ENCODE measurements at places on chromosomes 7 and 10.

DNA sequence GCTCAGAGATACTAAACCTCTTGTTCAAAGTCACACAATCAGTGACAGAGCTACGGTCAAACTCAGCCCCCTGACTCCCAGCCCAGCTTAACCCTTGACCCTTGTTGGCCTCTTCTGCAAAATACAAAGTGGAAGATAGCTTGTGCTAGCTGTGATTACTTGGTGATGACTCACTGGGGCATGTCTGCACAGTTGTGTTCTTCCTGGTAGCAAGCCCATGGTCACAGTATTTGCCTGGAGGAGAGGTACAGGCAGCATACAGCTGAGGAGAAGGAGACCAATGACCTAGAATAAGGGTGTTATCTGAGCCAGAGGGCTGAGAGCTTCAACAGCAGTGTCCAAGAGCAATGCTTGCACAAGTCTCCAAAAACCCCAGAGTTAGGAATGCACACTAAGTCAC, 5.7 kb upstream of the HSPA12A start:
- no peak for DNase-seq

DNA sequence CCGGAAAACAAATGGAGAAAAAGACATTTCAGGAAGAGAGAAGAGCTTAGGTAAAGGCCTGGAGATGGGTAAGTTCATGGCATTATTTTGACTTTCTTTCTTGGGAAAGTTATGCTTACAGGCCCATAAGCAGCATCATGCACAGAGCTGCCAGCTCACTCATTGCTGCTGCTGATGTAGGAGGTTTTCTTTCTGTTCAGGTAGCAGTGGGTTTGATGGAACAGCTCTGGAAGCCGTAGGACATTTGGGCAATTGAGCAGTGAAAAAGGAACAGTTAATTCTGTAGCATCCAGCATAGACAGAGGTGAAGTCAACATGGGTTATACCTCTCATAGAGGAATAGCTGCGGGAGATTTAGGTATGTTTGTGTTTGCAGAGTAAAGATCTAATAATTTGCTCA, 3.3 kb downstream of the CHN2 start:
- no peak for DNase-seq

DNA sequence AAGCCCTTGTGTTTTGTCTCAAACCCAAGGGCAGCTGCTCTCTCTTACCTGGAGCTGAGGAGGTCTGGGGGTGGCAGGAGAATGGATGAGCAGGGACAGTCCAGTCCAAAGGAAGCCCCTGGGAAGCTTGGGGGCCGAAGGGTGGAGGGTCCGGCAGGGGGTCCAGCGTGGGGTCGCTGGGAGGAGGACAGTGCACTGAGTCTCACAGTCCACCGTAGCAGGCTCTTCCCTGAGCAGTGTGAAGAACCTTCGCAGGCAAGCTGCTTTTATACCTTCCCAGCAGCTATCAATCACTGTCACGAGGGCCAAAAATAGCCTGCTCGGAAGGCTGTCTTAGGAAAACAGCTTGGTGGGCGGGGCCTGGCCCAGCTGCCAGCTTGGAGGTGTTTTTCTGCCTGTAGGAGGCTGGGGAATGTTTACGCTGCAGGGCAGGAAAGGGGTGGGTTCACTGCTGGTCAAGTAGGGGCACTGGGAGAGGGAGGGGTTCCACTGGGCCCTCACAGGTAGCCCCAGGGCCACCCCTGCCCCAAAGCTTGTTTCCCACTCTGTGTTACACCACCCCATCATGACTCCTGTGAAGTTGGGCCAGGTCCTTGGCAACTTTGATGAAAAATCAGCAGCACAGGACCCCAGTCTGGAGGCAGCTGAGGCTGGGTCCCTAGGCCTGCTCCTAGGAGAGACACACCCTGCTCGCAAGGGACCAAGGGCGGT, at the start of gene DEPP1:
Gene DEPP1 (minus strand): TSS at position 240 of the 711 bp plus-strand sequence. CDS start 779 bp downstream, outside the sequence.
- DNase-seq = peak; percentile 95

GRCh38 chr7:103129702-103130549, 19.0 kb downstream of the NAPEPLD start:
- no peak for DNase-seq

GRCh38 chr10:6269953-6270867, 67.5 kb downstream of the PFKFB3 start:
- DNase-seq = no peak

- DNase-seq = no peak
These were observed 174.7 kb upstream of the TNRC18 start for GRCh38 chr7:5598261-5598761.

GRCh38 chr10:7192831-7193361, 217.9 kb downstream of the SFMBT2 start:
- no peak for DNase-seq

GRCh38 chr7:103988468-103989199, 824 bp downstream of the RELN start:
- peak; percentile 42 for DNase-seq

DNA sequence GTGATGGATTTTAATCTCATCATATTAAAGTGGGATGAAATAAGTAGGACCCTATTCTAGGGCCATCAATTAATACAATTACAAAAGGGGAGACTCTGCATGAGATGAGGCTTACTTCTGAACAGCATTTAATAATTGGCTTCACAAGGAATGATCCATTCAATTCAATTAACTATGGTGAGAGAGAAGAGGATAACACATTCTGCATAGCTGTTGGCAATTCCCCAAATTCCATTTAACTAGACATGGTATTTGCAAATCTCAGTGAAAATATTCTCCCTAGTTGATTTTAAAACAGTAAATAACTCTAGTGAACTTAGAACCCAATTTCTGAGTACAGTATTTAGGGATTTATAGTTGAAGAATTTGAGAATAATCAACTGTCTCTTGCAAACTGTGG, 145.3 kb downstream of the NOC3L start:
- no peak for DNase-seq

GRCh38 chr7:45035893-45036292, 35.9 kb downstream of the CCM2 start:
- DNase-seq = no peak

DNA sequence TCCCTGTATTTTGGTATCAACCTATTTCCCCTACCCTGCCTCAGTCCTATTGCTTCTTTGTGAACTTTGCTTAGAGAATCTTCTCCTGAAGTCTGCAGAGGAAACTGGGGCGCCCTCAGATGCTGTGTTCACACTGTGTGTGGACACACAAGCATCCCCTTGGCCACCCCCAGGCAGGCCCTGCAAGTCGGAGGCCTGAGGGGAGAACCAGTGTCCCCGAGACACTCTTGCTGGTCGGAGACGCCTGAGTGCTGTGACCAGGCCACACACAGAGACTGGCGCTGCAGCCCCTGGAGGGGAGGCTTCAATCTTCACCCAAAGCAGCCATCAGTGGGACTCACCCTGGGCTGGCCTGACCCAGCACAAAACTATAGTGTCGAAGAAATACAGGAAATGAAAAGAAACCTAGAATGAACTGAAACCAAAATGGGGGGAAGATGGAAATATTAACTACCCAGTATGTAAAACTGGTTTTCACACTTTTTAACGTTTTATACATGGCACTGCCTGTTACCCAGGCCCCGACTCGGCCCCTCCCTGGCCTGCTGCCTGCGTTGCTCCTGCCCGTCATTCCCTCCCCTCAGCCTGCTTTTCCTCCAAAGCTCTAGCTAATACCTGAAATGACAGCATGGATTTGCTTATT, 48.4 kb upstream of the FAM20C start:
- no peak for DNase-seq

DNA sequence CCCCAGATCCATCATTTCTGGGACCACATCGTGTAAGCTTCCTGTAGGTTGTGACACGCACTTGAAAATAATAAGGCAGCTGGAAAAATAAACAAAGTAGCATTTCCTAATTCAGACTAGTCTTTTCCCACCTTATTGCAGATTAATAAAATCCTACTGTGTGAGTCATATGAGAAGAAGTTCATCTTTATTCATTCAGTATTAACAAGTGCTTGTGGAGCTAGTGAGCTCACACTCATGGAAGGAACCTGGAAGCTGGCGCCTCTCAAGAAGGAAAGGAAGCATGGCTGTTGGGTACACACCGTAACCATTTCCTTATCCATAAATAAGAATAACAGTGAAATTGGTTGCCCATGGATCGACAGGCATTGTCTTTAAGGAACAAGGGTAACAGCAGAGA, 152.6 kb upstream of the PFKP start:
- DNase-seq = no peak

DNA sequence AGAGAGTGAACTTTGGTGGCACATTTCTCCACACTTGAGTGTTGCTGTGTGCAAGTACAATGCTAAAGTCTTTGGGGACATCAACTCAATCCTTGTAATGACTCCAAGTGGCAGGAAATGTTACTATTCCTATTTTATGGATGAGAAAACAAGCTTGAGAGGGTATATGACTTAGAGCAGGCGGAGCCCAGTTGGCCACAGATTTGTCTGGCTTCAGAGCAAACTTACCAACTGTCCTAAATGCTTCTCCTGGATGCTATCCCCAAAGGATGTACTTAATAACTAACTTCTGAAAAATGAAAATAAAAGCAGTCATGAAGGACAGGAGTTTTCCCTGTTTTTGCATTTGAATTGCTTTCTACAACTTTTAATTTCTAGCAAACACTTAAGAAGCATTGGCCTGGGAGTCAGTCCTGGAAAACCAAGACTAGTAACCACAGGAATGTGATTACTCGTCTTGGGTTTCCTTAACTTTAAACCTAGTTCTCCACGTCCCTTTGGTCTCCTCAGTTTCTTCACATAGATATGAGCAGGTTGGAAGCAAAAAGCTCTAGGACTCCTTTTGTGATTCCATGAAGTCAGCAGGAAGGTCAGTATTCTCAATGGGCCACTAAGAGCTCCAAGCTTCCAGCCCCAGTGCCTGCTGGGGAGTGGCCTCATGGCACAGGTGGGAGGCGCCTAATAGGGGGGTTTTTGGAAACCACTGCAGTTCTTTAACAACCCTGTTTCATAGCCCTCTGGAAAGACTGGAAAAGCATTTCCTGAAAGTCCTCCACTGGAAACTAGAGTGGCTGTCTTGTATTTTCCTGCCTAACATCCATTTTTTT, 140.8 kb downstream of the GLCCI1 start:
- DNase-seq = no peak

DNA sequence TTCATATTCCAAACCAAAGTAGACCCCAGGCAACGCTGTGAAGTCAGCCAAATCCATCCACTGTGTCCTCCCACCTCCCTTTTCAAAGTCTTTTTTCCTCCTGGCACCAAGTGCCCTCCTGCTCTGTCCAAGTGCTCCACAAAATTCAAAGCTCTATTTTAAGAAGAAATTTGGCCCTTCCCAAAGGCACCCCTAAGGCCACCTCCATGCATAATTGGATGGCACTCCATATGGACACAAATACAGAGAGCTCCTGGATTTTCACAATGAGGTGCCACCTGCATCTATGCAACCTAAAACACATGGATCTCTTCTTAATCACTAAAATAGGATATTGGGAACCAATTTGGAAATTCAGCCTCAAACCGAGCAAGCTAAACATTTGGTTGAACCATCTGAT, 121.6 kb downstream of the RELN start:
- DNase-seq = no peak

GRCh38 chr7:148485618-148486017, 104.9 kb upstream of the C7orf33 start:
- no peak for DNase-seq

DNA sequence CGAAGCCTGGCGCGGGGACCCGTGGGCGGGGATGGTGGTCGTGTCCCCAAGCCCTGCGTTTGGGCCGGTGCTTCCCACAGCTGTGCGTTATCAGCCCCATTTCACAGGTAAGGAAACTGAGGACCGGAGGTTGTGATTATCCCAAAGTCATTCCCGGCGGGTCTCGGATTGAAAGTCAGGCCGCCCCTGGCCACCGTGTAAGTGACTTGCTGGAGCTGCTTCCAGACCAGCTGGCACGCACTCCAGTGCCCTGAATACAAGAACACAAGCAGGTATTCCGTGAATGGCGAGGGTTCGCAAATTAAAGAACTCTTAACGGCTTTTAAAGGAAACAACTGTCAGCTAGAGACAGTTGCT, 675 bp upstream of the ATE1 start:
- DNase-seq = no peak

GRCh38 chr10:71665456-71665855, 54.1 kb downstream of the C10orf105 start:
- DNase-seq = no peak

DNA sequence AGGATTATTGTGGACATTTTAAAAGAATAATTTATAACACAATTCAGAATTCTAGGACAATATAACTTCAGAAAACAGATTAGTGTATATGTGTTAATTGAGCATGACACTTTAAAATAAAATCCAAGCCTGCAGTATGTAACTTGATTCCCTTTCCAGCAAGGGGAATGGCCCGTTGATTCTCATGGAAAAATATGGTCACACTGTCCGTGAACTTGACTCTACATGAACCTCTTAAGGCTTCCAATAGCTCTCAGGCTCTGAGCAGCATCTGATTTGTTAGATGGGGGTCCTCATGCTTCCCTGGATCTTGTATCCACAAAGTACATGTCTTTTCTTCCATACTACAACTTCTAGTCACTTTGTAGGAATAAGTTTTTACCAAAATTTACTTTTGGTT, 85.5 kb upstream of the AKR1E2 start:
- DNase-seq = no peak

GRCh38 chr10:21355591-21356011, 169.9 kb downstream of the SKIDA1 start:
- no peak for DNase-seq

Measured in SK-N-DZ (cell line).